Mammary epithelial cell (primary cell): ENCODE measurements at places on chromosomes 7 and 10. TPM values are rescaled to one million over a fixed set of nuclear protein-coding genes. Genes with fewer than 3 reads are reported as not detected.

Gene LZTS2
- total RNA-seq: 159 TPM

Gene OR9A2
- not detected in 2 replicates for total RNA-seq

Gene MICALL2
- total RNA-seq: 41.7 TPM

Gene C10orf88
- 9.5 TPM for total RNA-seq

Gene HMX2
- total RNA-seq: not detected

Gene SORCS1
- not detected in 2 replicates for total RNA-seq
